Left ventricle myocardium inferior (tissue), 1 donor: ENCODE measurements at places on chromosomes 7 and 10. TPM values are rescaled to one million over a fixed set of nuclear protein-coding genes. Genes with fewer than 3 reads are reported as not detected.

GRCh38 chr7:47830015-47830414, 118.3 kb downstream of the PKD1L1 start:
- no peak overlapping the region for H3K27ac ChIP-seq
- H3K4me3 ChIP-seq = no peak overlapping the region
- no peak for DNase-seq
- H3K4me1 ChIP-seq = peaks cover 17% of the 10 kb centered on the region
- peaks cover 4% of the 10 kb centered on the region for H3K36me3 ChIP-seq

DNA sequence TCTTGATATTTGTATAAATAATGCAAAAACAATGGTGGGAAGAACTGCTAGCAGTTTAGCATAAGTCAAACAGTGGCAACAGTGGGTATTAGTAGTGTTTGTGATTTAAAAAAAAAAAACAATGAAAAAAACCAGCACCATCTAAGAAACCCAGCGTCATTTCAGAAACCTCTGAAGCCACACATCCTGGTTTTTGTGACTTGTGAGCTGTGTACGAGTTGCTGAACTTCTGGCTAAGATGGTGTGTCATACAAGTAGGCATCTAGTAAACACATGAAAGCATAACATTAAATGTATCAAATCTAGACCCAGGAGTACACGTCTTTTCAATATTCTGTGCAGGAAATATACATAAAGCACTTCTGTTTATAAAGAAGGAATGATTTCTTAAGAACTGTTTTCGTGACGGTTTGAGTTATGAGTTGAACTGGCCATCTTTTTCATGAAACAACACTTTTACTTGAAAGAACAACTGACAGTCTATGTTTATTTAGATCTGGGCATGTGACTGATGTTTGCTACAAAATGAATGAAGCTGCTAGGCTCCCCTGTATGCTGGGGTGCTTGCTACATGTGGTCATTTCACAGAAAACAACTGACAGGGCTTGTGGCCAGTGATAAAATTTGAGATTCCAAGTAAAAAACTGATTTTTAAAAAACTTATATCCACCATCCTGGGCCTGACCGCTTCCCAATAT, 143.5 kb downstream of the PIP4K2A start:
- H3K27me3 ChIP-seq = no peaks in the 10 kb centered on the region
- peaks cover 36% of the 10 kb centered on the region for H3K36me3 ChIP-seq
- DNase-seq = no peak
- peaks cover 19% of the 10 kb centered on the region for H3K4me1 ChIP-seq

- DNase-seq = no peak
- H3K27ac ChIP-seq = peak overlapping the region; percentile 91
- peak overlapping the region; percentile 58 for H3K4me3 ChIP-seq
- H3K27me3 ChIP-seq = no peaks in the 10 kb centered on the region
These were observed 458.6 kb upstream of the KLF6 start for GRCh38 chr10:4243651-4244050.

- H3K27me3 ChIP-seq = no peaks in the 10 kb centered on the region
- H3K27ac ChIP-seq = no peak overlapping the region
- H3K4me1 ChIP-seq = peaks cover 57% of the 10 kb centered on the region
These were observed 56.9 kb upstream of the FAM133B start for GRCh38 chr7:92647011-92647625.

DNA sequence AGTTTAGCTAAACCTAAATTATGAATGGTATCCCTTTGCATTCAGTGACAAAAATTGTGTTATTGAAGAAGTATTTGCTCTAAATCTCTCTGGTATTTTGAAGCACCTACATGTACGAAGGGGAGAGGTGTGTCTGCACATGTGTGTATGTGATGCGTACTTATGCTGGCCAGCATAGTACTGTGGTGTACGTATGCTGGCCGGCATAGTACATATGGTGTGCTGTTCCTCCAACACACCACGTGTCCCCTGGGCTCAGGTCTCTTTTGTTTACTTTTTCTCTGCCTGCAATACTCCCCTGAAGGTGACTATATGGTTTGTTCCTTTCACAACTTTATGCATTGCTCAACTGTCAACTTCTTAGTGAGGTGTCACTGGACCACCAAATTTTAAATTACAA, 360.3 kb downstream of the CRPPA start:
- H3K4me3 ChIP-seq = no peak overlapping the region
- peaks cover 52% of the 10 kb centered on the region for H3K4me1 ChIP-seq
- no peaks in the 10 kb centered on the region for H3K36me3 ChIP-seq
- DNase-seq = no peak
- H3K27ac ChIP-seq = peak overlapping the region; percentile 86

DNA sequence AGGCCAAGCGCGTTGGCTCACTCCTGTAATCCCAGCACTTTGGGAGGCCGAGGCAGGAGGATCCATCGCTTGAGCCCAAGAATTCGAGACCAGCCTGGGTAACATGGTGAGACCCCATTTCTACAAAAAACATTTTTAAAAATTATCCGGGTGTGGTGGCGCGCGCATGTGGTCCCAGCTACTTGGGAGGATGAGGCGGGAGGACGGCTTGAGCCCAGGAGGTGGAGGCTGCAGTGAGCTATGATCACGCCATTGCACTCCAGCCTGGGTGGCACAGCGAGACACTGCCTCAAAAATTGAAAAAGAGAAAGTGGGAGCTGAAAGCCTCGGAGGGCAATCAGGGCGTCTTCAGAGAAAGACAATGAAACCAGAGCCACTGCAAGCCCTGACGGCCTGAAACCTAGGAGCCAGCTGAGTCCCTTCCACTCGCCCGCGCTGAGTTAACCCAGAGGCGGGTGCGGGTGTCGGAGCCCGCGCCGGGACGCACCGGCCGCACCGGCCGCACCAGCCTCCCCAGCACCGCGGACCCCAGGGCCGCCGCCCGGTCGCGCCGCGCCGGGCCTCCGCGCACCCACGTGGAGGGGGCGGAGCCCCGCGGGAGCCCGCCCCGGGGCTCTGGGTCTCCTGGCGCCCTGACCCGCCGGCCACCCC, 22.4 kb downstream of the ZFAND2A start:
- H3K36me3 ChIP-seq = no peaks in the 10 kb centered on the region
- H3K4me3 ChIP-seq = peak overlapping the region; percentile 81
- peaks cover 26% of the 10 kb centered on the region for H3K4me1 ChIP-seq

GRCh38 chr7:897771-898376, 21.5 kb downstream of the GET4 start:
- no peaks in the 10 kb centered on the region for H3K27me3 ChIP-seq
- H3K27ac ChIP-seq = peak overlapping the region; percentile 52
- no peak for DNase-seq
- H3K36me3 ChIP-seq = peaks cover 39% of the 10 kb centered on the region
- peaks cover 27% of the 10 kb centered on the region for H3K4me1 ChIP-seq

GRCh38 chr7:2760098-2760889, 72.3 kb downstream of the AMZ1 start:
- DNase-seq = peak; percentile 52
- H3K27ac ChIP-seq = peak overlapping the region; percentile 96
- peak overlapping the region; percentile 49 for H3K4me3 ChIP-seq
- H3K27me3 ChIP-seq = no peaks in the 10 kb centered on the region
- no peaks in the 10 kb centered on the region for H3K36me3 ChIP-seq
- H3K4me1 ChIP-seq = peaks cover 76% of the 10 kb centered on the region

GRCh38 chr10:739403-739802, 49.9 kb upstream of the DIP2C start:
- no peak overlapping the region for H3K27ac ChIP-seq
- no peaks in the 10 kb centered on the region for H3K4me1 ChIP-seq
- H3K36me3 ChIP-seq = no peaks in the 10 kb centered on the region

The AP1S1 gene
- 10.7 TPM for total RNA-seq

The ASZ1 gene
- not detected for total RNA-seq

The INSIG1 gene
- total RNA-seq = 7.5 TPM

The ZNF488 gene
- 0.05 TPM for total RNA-seq
